Activated CD8-positive, alpha-beta T cell treated with anti-CD3 and anti-CD28 coated beads, Interleukin-2, amount 10 ng/mL, durations not matched to agents 7 days and 5 days (primary cell): ENCODE measurements at places on chromosomes 11 and 22. TPM values are rescaled to one million over a fixed set of nuclear protein-coding genes. Genes with fewer than 3 reads are reported as not detected.

The ZPR1 gene
- total RNA-seq: 60.5 TPM

The HSPA8 gene
- 2,408 TPM for total RNA-seq

The CSNK2A3 gene
- total RNA-seq: 3.3 TPM

The MMP8 gene
- not detected for total RNA-seq

The CDCA5 gene
- total RNA-seq: 127 TPM

The ASCL2 gene
- 0.53 TPM for total RNA-seq

The OR2AG1 gene
- not detected for total RNA-seq

The CCDC87 gene
- total RNA-seq: 0.70 TPM

The POU2AF2 gene
- not detected for total RNA-seq

The IGLL1 gene
- not detected for total RNA-seq

The NLRX1 gene
- 24.6 TPM for total RNA-seq

GRCh38 chr11:118411530-118411929 is 10.1 kb downstream of the ATP5MG start:
- peaks cover 11% of the 10 kb centered on the region for H3K4me1 ChIP-seq
- DNase-seq: no peak
- peaks cover 39% of the 10 kb centered on the region for H3K36me3 ChIP-seq
- no peak overlapping the region for H3K4me3 ChIP-seq
- no peaks in the 10 kb centered on the region for H3K27me3 ChIP-seq

GRCh38 chr11:111736621-111737443 is 29.4 kb downstream of the PPP2R1B start:
- no peak for DNase-seq
- H3K4me1 ChIP-seq: no peaks in the 10 kb centered on the region
- no peaks in the 10 kb centered on the region for H3K27me3 ChIP-seq
- no peak overlapping the region for H3K4me3 ChIP-seq
- peaks cover 23% of the 10 kb centered on the region for H3K36me3 ChIP-seq
- H3K27ac ChIP-seq: no peak overlapping the region

- H3K4me1 ChIP-seq: no peaks in the 10 kb centered on the region
- DNase-seq: no peak
- no peak overlapping the region for H3K4me3 ChIP-seq
- H3K27ac ChIP-seq: no peak overlapping the region
- H3K27me3 ChIP-seq: no peaks in the 10 kb centered on the region
Measured at GRCh38 chr11:109629734-109630133, 207.7 kb downstream of the C11orf87 start.

GRCh38 chr11:326842-327580 is 6.4 kb upstream of the IFITM3 start:
- H3K4me3 ChIP-seq: peak overlapping the region; percentile 74
- DNase-seq: peak; percentile 85
- peaks cover 16% of the 10 kb centered on the region for H3K36me3 ChIP-seq
- peaks cover 83% of the 10 kb centered on the region for H3K4me1 ChIP-seq
- peak overlapping the region; percentile 98 for H3K27ac ChIP-seq

DNA sequence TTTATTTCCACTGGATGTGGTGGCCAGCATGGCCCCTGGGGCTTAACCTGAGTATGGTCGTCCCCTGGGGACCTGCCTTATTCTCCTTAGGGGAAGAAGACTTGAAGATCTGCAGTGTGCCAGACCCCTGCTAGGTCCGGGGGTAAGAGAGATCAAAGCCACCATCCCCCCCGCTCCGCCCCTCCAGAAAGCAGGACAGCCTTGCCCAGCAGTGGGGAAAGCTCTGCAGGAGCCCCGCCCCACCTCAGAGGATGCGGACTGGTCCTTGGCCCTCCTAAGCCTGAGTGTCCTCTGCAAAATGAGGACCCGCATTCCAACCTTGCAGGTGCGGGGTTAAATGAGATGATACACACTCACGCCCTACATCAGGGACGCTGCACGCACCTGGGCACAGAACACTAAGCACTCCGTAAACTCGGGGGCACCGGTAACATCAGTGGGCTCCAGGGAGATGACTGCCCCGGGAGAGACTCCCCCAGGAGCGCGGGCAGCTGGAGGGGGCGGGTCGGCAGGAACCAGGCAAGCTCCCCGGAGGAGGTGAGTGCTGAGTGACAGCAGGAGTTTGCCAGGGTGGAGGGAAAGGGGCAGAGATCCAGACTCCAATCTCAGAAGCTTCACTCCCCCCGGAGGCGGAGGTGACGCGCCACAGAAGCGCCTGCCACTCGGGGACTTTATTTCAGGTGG is 564 bp upstream of the ANO1 start:
- no peaks in the 10 kb centered on the region for H3K4me1 ChIP-seq
- H3K4me3 ChIP-seq: no peak overlapping the region
- DNase-seq: no peak

GRCh38 chr11:92857407-92857806 is 112.0 kb upstream of the MTNR1B start:
- no peaks in the 10 kb centered on the region for H3K27me3 ChIP-seq
- H3K4me3 ChIP-seq: no peak overlapping the region
- no peaks in the 10 kb centered on the region for H3K36me3 ChIP-seq
- H3K27ac ChIP-seq: no peak overlapping the region

DNA sequence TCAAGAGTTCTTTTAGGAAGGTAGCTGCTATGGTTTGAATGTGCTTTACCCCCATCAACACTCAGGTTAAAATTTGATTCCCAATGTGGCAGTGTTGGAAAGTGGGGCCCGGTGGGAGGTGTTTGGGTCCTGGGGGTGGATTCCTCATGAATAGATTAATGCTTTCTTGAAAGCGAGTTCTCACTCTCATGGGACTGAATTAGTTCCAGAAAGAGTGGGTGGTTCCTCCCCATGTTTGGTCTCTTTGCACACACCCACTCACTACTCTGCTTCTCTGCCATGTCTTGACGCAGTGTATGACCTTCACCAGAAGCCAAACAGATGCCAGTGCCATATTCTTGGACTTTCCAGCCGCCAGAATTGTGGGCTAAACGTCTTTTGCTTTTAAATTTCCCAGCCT is 394.4 kb downstream of the OPCML start:
- H3K27ac ChIP-seq: no peak overlapping the region
- peaks cover 3% of the 10 kb centered on the region for H3K27me3 ChIP-seq
- no peaks in the 10 kb centered on the region for H3K4me1 ChIP-seq
- no peak for DNase-seq

DNA sequence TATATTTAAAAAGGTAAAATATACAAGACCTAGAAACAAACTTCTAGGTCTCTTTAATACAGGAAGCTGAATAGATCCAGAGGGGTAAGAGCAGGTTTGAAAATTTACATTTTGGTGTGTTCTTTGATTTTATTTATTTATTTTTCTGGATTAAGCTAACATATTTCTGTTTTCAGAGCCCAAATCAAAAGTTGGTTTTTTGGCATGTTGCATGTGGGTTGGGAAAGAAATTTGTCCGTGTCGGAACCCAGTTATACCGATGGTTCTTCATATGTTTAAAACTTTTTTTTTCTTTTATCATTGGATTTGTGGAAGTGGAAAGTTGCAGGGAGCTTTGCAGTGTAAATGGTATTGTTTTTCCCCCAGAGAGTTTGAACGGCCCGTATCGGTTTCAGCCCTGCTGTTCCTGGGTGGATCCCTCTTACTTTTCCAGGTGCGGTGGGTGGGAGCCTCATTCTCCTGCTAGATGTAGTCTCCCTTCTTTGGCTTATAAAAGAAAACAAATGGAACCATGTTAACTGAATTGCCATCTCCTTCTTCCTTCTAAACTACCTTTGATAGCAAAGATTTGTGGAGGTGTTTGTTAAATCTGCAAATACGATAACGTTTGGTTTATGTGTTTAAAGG is 746 bp downstream of the CTNND1 start:
- H3K36me3 ChIP-seq: peaks cover 6% of the 10 kb centered on the region
- no peaks in the 10 kb centered on the region for H3K27me3 ChIP-seq
- H3K27ac ChIP-seq: no peak overlapping the region
- H3K4me1 ChIP-seq: peaks cover 27% of the 10 kb centered on the region
- peak overlapping the region; percentile 32 for H3K4me3 ChIP-seq

- H3K27ac ChIP-seq: no peak overlapping the region
- H3K4me1 ChIP-seq: peaks cover 12% of the 10 kb centered on the region
- no peaks in the 10 kb centered on the region for H3K27me3 ChIP-seq
- peaks cover 33% of the 10 kb centered on the region for H3K36me3 ChIP-seq
- DNase-seq: no peak
- H3K4me3 ChIP-seq: no peak overlapping the region
Measured at GRCh38 chr11:10875430-10876021, 17.7 kb upstream of the ZBED5 start.

- no peaks in the 10 kb centered on the region for H3K27me3 ChIP-seq
- no peaks in the 10 kb centered on the region for H3K36me3 ChIP-seq
Measured at GRCh38 chr11:5285703-5286340, 15.9 kb downstream of the OR51B4 start.

DNA sequence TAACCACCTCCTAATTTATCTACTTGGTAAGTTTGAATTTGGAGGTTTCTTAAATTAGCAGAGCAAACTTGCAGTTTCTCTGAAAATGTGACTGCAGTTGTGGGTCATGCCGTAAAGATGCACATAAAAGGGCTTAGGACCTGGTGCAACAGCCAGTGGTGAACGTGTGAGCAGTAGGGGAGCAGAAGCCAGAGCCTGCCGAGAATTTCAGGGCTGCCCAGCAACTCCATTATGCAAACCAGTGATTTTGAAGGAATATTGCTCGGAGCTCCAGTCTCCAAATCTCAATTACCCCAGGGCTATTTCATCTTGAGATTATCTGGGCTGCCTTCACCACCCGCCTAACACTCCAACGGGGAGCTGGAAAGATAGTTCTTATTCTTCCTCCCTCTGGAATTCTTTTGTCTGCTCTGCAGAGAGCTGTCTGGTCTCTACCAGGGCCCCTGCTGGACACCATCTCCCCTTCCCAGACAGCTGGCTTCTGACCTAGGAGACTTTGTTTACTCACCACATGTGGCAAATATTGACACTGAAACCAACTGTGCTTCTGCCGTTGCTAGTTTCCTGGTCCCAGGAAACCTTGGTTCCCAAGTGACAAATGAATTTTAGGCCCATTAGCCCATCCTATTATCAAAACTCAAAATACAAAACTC is 93.9 kb downstream of the DSCAML1 start:
- H3K27me3 ChIP-seq: peaks cover 12% of the 10 kb centered on the region
- DNase-seq: no peak
- H3K27ac ChIP-seq: no peak overlapping the region
- no peaks in the 10 kb centered on the region for H3K36me3 ChIP-seq

GRCh38 chr11:100403816-100404215 is 283.3 kb upstream of the ARHGAP42 start:
- no peaks in the 10 kb centered on the region for H3K27me3 ChIP-seq
- no peak overlapping the region for H3K27ac ChIP-seq
- H3K36me3 ChIP-seq: no peaks in the 10 kb centered on the region

DNA sequence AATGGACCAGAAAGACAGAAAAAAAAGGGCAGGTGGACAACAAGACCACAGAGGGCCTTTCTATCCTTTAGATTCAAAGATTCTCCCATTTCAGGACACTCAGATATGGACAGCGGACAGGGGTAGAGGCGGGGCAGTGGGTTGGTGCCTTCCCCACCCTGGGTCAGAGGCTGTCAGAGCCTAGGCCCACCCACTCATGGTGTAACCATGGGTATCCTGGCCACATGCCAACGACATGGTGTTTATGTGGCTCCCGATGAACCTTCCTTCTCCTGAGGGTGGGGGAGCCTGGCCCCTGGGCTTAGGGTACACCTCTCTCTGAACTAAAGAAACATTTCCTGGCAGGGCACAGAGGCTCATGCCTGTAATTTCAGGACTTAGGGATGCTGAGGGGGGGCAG is 14.3 kb upstream of the P2RY2 start:
- no peak for DNase-seq
- no peak overlapping the region for H3K4me3 ChIP-seq
- H3K36me3 ChIP-seq: no peaks in the 10 kb centered on the region
- peaks cover 3% of the 10 kb centered on the region for H3K4me1 ChIP-seq
- H3K27me3 ChIP-seq: peaks cover 27% of the 10 kb centered on the region
- H3K27ac ChIP-seq: no peak overlapping the region

GRCh38 chr11:797296-798092 is 587 bp downstream of the SLC25A22 start:
- H3K4me1 ChIP-seq: peaks cover 23% of the 10 kb centered on the region
- peak; percentile 88 for DNase-seq
- peak overlapping the region; percentile 94 for H3K4me3 ChIP-seq
- H3K36me3 ChIP-seq: peaks cover 20% of the 10 kb centered on the region
- H3K27me3 ChIP-seq: no peaks in the 10 kb centered on the region

DNA sequence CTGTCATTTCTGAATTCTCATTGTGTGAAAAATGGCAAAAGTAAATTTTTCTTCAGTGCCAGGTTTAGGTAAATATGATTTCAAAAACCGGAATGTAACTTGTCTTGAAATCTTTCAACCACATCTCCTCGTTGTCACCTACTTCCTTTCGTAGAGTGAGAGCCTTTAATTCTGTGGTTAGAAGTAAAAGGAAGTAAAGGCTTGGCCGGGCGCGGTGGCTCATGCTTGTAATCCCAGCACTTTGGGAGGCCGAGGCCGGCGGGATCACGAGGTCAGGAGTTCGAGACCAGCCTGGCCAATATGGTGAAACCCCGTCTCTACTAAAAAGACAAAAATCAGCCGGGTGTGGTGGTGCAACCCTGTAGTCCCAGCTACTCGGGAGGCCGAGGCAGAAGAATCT is 29.8 kb downstream of the SGSM3 start:
- peak overlapping the region; percentile 64 for H3K4me3 ChIP-seq
- H3K27ac ChIP-seq: peak overlapping the region; percentile 92
- H3K27me3 ChIP-seq: no peaks in the 10 kb centered on the region
- peaks cover 56% of the 10 kb centered on the region for H3K36me3 ChIP-seq

DNA sequence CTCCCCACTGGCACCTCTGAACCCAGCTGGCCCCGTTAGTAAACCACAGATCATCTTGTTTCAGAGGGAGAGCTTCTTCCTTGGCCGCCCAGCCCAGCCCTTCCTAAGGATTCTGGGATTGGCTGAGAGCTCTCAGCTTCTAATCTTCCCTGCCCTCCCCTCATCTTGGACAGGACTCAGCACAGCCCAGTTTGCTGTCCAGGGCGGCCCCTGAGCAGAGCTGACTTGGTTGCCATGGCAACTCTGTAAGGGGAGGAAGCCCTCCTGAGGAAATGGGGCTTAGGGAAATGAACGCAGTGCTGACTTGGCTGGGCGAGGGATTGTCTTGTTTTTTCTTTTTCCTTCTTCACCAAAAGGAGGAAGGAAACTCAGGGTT is 4.6 kb downstream of the APOL4 start:
- peaks cover 63% of the 10 kb centered on the region for H3K4me1 ChIP-seq
- DNase-seq: no peak
- H3K27me3 ChIP-seq: no peaks in the 10 kb centered on the region
- H3K4me3 ChIP-seq: peak overlapping the region; percentile 13

DNA sequence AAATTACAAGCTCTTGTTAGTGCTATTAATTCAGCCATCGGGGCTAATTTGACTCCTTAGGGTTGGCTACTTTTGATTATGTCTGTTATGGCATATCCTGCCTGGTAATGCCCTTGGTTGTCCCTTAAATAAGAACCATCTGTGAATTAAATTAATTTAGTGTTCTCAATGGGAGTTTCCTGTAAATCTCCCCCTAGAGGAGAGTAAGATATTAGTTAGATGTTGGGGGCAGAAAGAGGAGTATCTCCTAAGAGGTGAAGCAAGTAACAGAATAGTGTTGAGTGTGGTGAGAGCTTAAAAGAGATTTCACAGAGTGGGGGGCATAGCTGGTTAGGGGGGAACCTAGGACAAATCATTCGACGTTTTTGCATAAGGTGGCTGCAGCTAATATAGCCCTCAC is 1126.9 kb downstream of the JRKL start:
- H3K4me1 ChIP-seq: no peaks in the 10 kb centered on the region
- DNase-seq: no peak
- H3K36me3 ChIP-seq: no peaks in the 10 kb centered on the region
- no peak overlapping the region for H3K27ac ChIP-seq
- no peaks in the 10 kb centered on the region for H3K27me3 ChIP-seq
- no peak overlapping the region for H3K4me3 ChIP-seq
